ENCODE measurements at places on chromosomes 3 and 15.

GRCh38 chr3:61736506-61736905, 175.1 kb downstream of the PTPRG start:
- no peak for DNase-seq

DNA sequence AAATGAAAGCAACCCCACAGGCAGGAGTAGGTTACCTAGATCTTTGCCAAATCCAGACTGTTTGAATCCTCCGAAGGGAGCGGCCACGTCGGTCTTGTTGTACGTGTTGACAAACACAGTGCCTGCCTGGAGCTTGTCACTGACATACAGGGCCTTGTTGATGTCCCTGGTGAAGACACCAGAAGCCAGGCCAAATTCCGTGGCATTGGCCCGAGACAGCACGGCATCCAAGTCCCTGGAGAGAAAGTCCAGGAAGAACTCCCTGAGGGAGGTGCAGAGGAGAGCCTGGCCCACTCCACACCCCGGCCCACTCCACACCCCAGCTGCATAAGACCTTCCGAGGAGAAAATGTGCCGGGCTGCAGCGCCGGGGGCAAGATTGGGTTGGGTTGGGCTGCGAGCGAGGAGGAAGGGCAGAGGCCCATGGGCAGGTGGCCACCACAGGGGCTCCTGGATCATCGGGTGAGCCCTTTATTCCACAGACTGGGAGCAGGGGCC, 21.8 kb upstream of the SLC41A3 start:
- DNase-seq = no peak

GRCh38 chr3:177689077-177689476, 491.8 kb upstream of the TBL1XR1 start:
- DNase-seq = no peak

DNA sequence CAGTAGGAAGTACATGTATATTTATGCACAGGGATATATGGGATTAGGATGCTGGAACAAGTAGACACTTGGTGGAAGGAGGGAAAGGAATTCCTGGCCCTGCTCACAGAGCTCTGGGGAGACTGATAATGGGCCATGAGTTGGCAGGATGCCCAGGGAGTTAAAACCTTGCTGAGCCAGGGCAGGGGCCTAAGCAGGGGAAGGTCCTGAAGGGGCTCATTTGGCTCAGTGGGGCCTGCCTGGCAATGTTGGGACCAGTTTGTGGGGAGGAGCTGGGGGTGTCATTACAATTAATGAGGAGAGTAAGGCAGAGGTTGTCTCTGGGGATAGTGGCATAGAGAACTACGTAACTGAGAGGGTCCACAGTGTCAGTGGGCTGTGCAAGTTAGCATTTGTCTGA, 124.2 kb upstream of the ADPGK start:
- DNase-seq = no peak

GRCh38 chr3:103295974-103296570, 861.3 kb downstream of the ZPLD1 start:
- no peak for DNase-seq

DNA sequence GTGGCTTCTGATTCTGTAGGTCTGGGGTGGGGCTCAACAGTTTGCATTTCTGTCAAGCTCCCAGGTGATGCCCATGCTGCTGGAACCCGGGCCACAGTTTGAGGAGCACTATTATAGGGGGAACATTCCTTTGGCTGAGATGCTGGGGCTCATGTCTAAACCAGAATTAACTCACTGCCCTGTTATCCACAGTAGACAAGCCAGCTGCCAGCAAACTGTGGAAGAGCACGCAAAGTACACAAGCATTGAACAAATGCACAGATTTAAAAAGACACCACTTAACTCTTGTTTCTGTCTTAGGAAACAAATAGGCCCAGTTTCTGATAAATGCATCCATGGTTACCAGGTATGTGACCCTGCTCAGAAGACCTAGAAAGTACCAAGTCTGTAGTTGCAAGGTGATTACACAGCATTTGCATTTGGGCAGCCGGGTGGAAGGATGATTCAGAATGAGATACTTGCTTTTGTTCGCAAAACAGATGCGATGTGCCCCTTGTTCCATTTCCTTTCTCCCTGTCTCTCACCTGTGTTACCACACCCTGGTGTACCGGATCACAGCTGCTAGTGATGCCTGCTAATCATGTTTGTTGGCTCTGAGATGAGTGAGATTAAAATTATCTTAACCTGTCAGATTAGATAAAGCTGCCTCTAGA, 12.4 kb downstream of the GYG1 start:
- DNase-seq = no peak

- DNase-seq = no peak
Measured at GRCh38 chr15:29571792-29572431, 250.4 kb downstream of the TJP1 start.

DNA sequence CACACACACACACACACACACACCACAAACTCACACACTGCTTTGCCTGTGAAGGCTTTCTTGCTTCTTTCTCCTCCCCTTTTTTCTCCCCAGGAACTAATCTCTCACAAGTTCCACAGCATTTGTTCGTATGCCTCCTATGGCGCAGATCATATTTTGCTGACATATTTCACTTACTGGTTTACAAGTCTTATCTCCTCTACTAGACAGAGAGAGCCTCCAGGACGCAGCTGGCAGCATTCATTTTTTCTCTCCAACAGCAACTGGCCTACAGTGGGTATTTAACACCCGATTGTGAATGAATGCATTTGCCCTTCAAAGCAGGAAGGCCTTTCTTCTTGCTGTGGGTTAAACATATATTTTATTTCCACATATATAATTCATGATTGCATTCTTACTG, 47.0 kb upstream of the DLG1 start:
- DNase-seq = no peak

- DNase-seq = no peak
Measured at GRCh38 chr3:124322966-124323365, 331.0 kb upstream of the ROPN1 start.

GRCh38 chr3:49025005-49025792, 3.3 kb downstream of the NDUFAF3 start:
- DNase-seq = no peak

DNA sequence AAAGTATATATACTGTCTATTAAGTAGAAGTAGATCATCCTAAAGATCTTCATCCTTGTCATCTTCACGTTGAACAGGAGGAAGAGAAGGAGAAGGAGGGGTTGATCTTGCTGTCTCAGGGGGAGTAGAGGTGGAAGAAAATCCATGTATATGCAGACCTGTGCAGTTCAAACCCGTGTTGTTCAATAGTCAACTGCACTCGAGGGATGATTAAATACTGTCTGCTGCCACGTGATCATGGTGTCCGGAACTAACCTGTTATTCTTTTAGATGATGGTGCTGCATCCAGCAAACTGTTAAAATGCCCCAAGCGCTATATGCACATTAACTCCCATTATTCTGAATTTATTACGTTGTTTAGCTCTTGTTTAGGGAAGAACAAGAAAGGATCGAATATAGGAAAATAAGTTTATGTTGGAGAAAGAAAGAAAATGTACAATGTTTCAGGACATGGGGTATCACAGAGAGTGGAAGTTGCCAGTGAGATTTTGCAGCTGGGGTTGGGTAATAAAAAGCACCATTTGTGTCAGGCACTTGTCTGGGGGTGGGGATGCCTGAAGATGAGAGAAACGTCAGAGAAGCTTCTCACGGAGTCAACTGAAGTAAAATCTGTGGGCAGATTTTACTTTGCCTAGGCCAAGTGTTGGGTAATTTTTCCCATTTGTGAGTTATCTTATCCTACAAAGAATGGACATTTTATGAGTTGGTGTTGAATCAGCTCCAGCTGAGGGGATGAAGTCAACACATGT, 229.2 kb downstream of the RYR3 start:
- no peak for DNase-seq

- no peak for DNase-seq
Measured at GRCh38 chr3:4343258-4343657, 40.1 kb downstream of the SETMAR start.

DNA sequence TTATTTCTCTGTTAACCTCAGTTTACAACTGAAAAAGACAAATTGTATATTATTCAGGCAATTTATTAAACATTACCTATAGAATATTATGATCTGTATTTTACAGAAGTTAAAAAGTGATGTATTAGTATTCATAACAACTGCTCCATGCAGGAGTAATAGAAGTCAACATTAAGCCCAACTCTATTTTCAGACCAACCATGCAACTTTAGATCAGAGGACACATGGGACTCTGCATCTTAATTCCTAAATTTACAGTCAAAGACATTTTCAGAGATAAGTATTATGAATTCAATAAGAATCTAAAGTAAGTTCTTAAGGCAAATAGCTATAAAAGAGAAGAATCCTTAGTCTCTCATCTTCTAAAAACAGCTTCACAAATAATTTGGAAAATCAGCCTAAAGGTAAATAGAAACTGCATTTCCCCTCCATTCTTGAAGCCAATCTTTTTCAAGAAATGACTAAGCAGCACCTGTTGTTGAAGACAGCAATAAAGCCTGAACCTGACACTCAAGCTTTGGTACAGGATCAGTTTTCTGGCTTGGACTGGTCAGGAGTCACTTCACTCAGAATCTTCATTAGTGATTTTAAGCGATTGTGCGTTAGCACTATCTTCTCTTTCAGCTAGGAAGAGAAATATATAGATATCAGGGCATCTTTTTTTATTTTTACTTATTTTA, 23.0 kb downstream of the OIP5 start:
- DNase-seq = no peak

- DNase-seq = no peak
Measured at GRCh38 chr3:94787066-94787465, 724.2 kb downstream of the NSUN3 start.

DNA sequence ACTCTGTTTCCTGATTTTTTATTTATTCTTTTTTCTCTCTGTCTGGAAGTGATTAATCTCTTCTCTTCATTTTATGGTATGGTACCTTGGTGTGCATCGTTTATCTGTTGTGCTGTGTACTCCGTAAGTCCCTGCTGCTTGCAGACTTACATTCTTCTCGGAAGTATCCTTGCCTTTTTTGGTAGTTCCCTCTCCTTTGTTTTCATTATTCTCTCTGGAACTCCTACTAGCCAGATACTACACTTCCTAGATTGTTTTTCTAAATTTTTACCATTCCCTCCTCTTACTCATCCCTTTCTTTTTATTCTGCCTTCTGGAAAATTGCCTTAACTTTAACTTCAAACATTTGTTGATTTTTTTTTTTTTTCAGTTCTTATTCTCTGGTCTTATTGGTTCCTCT, 27.2 kb downstream of the PIK3CA start:
- no peak for DNase-seq

DNA sequence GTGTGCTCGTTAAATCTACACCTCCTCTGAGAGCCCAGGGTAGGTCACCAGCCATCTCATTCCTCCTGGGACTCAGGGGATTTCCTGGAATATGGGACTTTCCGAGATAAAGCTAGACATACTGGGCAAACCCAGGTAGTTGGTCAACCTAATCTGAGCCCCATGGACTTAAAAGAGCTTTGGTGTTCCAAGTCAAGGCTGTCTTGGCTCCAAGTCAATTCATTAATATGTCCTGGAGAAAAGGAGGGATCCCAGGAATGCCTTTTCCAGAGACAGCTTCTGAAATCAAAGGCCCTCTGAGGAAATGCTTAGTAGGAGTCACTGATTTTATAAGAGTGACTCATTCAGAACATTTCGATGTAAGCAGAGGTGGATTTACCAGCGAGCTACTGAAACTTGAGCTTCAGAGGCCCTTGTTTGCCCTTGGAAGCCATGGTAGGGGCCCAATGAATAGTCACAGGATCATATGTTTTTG, 137.3 kb upstream of the UBE2E1 start:
- DNase-seq = no peak
